Stimulated activated CD4-positive, alpha-beta T cell treated with anti-CD3 and anti-CD28 coated beads, TNF-alpha, amount 100 ng/mL, for 24 hours (primary cell): ENCODE measurements at places on chromosomes 6 and 20.

GRCh38 chr20:58695084-58695722 lies 2.6 kb downstream of the NPEPL1 start:
- DNase-seq = no peak

GRCh38 chr20:39874049-39874893 lies 814.8 kb downstream of the MAFB start:
- peak; percentile 3 for DNase-seq

GRCh38 chr6:50792771-50793170 lies 25.9 kb upstream of the TFAP2B start:
- DNase-seq = no peak

- no peak for DNase-seq
Observed at GRCh38 chr6:141103246-141103645, 1029.5 kb upstream of the GJE1 start.

DNA sequence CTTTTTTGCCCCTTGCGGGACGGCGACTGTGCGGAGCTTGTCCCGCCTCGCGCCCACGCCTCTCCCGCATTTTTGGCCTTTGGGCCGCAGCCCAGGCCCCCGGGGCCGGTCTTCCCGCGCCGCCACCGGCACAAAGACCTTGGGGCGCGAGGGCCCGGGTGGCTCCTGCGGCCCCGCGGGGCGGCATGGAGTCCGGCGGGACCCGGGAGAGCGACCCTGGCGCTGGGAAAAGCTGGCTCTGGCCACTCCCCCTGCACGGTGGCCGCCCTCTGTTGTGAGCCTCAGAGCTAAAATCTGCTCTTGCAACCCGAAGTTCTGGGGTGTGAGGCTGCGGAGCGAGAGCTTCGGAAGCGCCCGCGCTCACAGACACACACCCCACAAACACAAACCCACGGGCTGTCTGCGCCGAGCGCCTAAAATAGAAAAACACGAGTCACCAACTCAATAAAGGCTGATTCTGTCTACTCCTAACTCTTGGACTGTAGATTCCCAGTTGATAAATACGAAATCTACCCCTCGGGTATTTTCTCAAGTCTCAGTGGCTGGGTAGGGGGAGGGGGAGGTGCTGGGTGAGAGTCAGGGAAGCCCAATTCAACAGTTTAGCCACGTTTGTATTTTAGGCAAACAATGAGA lies 496 bp upstream of the BEND3 start:
- DNase-seq = peak; percentile 31

- DNase-seq = no peak
Observed at GRCh38 chr6:75609639-75610590, 8.2 kb downstream of the SENP6 start.

DNA sequence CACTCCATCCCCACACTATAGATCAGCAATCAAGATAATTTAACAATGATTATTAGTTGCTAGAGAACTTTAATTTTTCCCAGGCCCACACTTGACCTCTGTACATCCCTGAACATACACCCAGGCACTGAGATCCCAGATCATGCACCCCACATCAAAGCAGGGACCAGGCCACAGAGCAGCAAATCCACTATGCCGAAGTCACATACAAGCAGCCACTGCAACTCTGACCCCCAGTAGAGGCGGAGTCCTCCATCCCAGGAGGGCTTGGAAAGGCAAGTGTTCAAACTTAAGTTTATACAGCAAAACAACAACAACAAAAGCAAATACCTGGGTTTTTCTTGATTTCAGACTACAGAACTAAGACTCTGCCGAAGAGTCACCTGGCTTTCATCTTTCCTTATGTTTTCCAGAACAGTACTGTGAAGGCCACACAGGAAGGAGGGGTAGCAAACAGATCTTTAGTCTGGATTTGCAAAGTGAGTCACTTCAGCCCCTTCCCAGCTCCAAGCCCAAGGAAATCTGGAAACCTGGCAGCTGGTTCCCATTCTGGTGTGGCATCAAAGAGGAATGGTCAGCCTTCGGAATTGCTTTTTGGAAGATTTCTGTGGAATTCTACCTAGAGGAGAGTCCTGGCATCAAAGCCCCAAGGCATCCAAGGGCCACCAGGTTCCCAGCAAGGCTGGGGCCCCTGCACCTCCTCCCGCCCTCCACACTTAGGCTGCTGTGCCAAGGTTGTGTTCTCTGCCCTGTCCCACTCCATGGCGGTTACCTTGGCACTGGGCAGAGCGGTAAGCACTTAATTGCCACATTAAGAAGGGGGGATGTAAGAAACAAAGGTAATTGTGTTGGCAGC lies 7.3 kb downstream of the JAG1 start:
- DNase-seq = no peak

DNA sequence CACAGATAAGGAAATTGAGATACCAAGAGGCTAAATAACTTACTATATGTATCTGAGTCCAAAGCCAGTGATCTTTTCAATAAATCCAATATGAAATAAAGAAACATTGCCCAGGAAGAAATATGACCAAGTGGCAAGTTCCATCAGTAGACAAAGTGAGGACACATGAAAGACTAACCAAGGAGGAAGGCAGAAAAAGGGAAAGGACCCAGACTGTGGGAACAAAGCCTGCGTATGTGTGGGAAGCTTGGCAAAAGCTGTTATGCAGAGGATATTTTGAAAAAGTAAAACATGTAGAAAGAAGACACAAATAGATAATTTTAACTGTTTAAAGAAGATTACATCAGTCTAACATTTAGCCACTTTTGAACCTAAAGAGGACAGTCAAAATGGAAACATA lies 264.4 kb upstream of the PRDM1 start:
- no peak for DNase-seq

GRCh38 chr6:82493467-82493866 lies 129.8 kb downstream of the TPBG start:
- no peak for DNase-seq

DNA sequence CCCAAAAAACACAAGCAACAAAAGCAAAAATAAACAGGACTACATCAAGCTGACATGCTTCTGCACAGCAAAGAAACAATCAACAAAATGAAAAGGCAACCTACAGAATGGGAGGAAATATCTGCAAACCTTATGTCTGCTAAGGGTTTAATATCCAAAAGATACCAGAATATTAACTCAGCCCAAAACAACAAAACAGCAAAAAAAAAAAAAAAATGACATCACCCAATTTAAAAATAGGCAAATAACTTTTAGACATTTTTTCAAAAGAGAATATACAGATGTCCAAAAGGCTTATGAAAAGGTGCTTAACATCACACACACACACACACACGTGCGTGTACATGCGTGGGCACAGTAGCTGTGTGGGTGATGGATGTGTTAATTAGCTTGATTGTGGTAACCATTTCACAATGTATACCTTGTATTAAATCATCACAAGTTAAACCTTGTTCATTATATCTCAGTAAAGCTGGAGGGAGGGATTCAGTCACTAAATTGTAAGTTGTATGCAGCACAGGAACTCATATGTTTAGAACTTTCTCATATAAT lies 52.4 kb downstream of the QKI start:
- DNase-seq = no peak

- no peak for DNase-seq
Observed at GRCh38 chr20:8344106-8344505, 212.0 kb downstream of the PLCB1 start.

DNA sequence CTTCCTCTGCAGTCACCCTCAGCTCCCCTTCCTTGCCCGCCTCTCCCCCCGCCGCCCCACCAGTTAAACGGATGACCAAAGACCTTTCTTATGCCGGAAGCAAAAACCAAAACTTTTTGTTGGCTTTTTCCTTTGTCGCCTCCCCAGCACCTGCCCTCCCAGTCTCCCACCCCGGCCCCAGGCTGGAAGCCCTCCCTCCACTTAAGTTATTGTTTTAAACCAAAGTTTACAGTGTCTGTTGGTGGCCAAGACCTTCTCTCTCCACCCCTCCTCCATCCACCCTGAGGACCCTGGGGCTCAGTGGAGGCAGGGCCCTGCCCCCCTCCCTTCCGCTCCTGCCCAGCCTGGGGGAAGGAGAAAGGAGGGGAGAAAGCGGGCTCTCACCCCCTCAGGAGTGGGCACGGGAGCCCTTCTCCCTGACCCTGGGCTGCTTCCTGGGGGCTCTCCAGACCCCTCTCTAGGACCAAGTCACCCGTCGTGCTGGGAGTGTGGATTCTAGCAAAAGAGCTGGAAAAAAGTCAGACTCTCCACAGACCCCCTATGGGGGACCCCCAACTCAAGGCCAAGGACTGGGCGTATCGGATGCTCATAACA lies 38.3 kb upstream of the MDFI start:
- no peak for DNase-seq
